ENCODE measurements at places on chromosomes 5 and 9.

GRCh38 chr5:112958093-112959088 lies 18.2 kb upstream of the DCP2 start:
- peak; percentile 99 for DNase-seq

- DNase-seq = no peak
Observed at GRCh38 chr5:169889572-169889971, 90.7 kb downstream of the INSYN2B start.

- no peak for DNase-seq
Observed at GRCh38 chr5:132664696-132665209, 6.8 kb downstream of the IL13 start.

- no peak for DNase-seq
Observed at GRCh38 chr5:30502277-30502676, 691.2 kb upstream of the CDH6 start.

GRCh38 chr9:76644171-76644570 lies 120.1 kb upstream of the PCA3 start:
- DNase-seq = no peak

GRCh38 chr5:35032356-35032755 lies 15.4 kb downstream of the AGXT2 start:
- DNase-seq = no peak

DNA sequence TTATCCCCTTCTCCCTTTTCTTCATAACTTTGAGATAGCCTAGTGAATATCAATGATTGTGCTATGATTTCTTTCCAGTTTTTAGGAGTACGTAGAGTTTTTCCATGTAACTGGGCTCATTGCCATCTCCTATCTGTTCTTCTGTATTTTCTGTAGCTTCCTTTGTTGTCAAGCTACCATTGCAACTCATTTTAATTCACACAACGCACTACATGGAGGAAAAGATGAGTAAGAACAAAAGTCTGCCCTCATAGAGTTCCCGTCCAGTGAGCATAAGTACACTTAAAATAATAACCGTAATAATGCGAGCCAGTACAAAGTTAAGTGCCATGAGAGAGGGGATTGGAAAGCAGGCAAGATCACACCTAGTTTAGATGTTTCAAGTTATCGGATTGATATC lies 177.7 kb downstream of the PAM start:
- no peak for DNase-seq

DNA sequence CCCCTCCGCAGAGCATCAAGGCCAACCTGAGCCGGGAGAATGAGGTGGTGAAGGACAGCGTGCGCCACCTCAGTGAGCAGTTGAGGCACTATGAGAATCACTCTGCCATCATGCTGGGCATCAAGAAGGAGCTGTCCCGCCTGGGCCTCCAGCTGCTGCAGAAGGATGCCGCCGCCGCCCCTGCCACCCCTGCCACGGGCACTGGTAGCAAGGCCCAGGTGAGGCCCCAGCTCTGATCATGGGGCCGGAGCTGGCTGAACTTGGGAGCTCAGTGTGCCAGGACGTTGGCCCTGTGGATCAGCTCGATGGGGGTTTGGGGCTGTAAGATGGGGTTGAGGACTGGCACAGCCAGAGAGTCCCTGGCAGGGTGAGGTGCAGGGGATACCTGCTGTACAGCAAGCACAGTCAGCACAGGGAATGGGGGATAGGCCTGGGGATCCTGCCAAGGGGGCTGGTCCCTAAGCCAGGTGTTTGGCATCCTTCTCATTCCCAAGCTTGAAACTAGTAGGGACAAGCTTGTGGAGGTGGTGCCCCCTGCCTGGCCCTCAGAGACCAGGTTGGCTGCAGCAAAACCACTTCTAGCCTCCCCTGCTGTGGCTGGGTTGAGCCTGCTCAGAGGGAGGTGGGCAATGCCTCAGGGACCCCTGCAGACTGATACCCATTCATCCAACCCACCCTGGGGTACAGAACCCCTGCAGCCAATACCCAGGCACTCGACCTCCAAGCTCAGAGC lies 22.5 kb downstream of the OLFML2A start:
- no peak for DNase-seq

GRCh38 chr5:95770830-95771708 lies 39.9 kb downstream of the RHOBTB3 start:
- DNase-seq = no peak

DNA sequence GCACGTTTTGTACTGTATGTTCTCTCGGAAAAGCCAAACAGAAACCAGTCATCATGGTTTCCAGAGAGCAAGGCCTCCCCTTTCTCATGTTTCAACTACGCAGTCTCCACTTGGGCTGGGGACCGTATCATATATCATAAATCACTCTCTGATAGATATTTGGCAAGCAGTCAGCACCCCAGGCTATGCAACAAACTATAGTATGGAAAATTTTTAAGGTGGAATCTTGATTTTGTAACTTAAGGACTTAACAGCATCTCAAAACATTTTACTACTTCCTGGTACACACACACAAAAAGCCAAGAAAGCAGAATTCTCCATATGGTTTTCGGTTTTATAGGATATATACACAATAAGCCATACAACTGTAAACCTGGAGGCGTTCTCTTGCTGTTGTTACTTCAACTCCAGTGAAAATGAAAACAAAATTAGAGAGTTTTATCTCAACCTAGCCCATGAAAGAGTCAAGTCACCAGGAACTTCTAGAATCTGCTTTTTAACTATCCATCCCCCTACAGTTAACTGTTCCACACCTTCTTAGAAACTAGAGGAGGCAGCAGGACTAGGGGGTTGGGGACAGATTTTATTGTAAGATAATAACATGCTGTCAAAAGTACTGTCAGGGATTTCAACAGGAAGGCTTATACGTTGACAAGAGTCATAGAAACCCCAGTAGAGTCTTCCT lies 283.4 kb downstream of the NFIB start:
- peak; percentile 67 for DNase-seq

DNA sequence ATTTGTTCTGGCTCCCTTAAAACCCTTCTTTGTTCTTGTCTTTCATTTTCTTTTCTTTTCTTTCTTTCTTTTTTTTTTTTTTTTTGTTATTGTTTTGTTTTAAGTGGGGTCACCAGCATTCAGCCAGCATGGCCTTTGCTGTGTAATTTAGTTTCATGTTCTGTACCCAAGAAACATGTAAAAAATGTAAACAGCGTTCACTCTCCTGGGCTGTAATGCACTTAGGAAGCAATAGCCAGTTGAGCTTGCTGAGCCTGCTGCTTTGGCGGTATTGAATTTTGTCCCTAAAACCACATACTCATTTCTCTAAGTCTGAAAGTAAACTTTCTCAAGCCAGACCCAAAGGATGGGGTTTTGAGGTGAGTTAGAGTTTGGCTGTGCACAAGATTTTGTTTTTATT lies 158.6 kb downstream of the PAPPA start:
- no peak for DNase-seq

DNA sequence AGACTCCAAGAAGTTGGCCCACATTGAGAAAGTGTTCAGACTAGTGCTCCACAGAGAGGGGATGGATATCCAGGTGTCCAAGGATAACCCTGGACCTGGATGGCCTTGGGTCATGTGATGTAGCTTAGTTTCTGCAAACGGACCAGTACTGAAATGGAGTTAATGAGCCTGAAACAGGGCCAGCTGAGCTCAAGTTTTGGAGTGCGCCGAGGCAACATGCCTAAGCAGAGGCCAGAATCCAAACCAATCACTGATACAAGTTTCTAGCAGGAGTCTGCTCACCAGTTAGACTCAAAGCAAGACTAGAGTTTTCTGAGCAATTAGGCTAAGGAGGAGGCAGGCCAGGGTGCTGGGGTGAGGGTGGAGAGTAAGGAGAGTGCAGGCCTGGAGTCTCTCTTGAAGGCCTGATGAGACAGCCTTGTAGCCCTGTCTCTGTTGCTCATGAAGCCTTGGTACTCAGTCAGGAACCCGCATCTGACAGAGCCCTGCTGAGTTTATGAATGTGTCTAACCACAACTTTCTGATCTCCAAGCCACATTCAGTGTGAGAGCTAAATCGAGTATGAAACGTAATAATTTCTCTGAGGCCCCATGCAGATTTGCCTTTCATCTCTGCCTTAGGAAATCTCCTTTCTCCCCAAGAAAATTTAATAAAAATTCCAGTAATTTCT lies 68.9 kb upstream of the EQTN start:
- no peak for DNase-seq

DNA sequence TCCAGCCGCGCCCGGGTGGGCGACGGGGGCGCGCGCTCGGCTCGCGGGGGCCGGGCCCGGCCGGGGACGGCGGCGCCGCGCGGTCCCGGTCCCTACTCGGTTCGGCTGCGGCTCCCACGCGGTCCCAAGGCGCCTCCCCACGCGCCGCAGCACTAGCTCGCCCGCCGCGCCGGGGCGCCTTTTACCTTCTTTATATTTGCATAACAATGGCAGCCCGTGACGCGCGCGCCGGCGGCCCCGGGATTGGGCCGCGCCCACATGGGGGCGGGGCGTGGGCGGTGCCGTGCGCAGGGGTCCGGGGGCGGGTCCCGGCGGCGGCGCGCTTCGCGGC lies at the start of gene NRARP:
Gene NRARP (minus strand): TSS at position 154 of the 331 bp plus-strand sequence. CDS start 343 bp downstream, outside the sequence.
- peak; percentile 73 for DNase-seq

DNA sequence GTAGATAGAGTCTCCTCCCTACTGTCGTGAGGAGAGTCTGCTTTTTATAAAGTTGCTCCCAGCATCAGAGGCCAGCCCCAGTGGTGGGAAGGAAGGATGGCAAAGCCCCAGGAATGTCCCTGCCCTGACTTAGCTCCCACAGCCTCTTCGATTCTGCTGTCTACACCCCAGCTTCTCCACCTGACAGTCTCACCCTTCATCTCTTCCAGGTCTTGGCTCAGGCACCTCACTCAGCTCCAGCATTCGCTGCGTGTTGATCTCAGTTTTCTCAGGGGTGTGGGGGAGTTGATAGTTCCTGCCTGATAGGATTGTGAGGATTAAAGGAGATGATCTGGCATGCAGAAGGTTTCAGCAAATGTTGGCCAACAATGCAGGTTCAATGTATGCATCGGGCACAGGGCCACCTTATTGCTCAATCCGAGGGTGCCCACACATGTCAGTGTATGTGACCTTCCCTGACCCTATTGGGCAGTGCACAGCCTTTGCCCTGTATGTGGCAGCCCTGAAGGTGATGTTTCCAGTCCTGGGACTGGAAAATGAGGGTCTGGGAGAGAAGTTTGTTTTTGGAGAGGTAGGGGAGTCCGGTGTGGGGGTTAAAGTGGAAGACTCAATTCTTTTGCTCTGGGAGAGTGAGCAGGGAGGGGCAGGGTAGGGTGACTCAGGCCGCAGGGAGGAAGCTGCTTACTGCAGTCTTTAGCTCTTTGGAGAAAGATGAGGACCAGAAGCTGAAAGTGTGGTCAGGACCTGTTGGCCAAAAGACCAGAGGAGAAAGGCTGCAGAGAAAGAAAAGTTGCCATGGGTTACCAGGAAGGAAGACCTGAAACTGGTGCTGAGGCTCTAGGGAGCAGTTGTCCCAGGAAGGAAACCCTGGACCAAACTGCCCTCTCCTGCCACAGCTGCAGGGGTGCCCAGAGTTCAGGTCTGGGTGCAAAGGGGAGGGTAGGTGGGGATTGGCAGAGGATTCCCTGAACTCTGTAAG lies 153.2 kb downstream of the MACROH2A1 start:
- DNase-seq = peak; percentile 81

- DNase-seq = no peak
Observed at GRCh38 chr5:134561871-134562296, 36.4 kb downstream of the JADE2 start.

All from foreskin fibroblast (primary cell).